ENCODE measurements at places on chromosomes 16 and 17. TPM values are rescaled to one million over a fixed set of nuclear protein-coding genes. Genes with fewer than 3 reads are reported as not detected.

The RBL2 gene
- total RNA-seq: 55.4 TPM

The SYNGR3 gene
- total RNA-seq: 4.8 TPM

The UTP4 gene
- total RNA-seq: 17.6 TPM

The SLC6A2 gene
- total RNA-seq: not detected

The SULT1A2 gene
- total RNA-seq: 0.15 TPM

The RMI2 gene
- total RNA-seq: 10.5 TPM

The SPATA22 gene
- 1.2 TPM for total RNA-seq

The OR1A1 gene
- not detected for total RNA-seq

The CMTM2 gene
- total RNA-seq: not detected

The DHRS13 gene
- total RNA-seq: 10.3 TPM

The CSH2 gene
- total RNA-seq: not detected

The NPIPB6 gene
- 6.1 TPM for total RNA-seq

The PPP4C gene
- 205 TPM for total RNA-seq

The TMEM238L gene
- not detected for total RNA-seq

The CDH1 gene
- total RNA-seq: not detected

The NDRG4 gene
- total RNA-seq: 18.2 TPM

The KRTAP4-9 gene
- total RNA-seq: not detected

The GDPD3 gene
- 1.6 TPM for total RNA-seq

The DERL2 gene
- total RNA-seq: 19.0 TPM

The CES5A gene
- total RNA-seq: not detected

The RNF157 gene
- 1.7 TPM for total RNA-seq

The ITGA2B gene
- 0.15 TPM for total RNA-seq

The SLC16A11 gene
- 0.66 TPM for total RNA-seq

The CA7 gene
- total RNA-seq: not detected

The GUCY2D gene
- not detected for total RNA-seq

The KRTAP4-3 gene
- total RNA-seq: not detected

The GRAPL gene
- 0.66 TPM for total RNA-seq

The FBRS gene
- total RNA-seq: 23.2 TPM

The CCDC57 gene
- 16.0 TPM for total RNA-seq

The TLCD1 gene
- total RNA-seq: 7.1 TPM

The FAM20A gene
- total RNA-seq: 25.1 TPM
